ENCODE measurements at places on chromosomes 2 and 18.

DNA sequence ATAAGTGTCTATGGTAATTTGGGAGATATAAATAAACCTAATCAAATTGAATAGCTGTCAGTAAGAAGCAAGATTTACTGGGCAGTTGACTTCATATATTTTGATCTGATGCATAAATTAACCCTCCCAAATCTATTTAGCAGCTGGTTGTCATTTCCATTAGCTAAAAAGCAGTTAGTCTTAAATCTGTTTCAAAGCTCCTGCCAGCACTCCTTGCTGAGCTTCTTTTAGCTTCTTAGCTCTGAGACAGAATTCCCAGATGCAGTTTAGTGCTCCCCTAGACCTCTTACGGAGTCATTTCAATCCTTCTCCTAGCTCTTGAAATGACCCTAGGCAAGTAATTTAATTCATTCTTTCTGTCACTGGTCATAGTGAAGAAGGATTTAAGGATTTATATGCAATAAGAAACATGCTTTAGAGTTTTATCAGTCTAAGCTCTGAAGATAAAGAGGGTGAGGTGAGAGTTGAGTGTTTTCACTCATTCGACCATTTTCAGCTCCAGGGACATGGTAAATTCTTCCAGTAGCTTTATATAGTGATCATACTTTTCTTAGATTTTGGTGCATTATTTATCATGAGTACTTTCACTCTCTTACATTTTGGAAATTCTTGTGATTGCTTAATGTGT, 98.9 kb downstream of the PHLPP1 start:
- no peak for ATAC-seq
- no peak overlapping the region for H3K27ac ChIP-seq
- H3K4me3 ChIP-seq, result no peak overlapping the region
- H3K4me1 ChIP-seq, result no peaks in the 10 kb centered on the region
- H3K36me3 ChIP-seq, result no peaks in the 10 kb centered on the region
- no peaks in the 10 kb centered on the region for H3K27me3 ChIP-seq

GRCh38 chr2:68156419-68156818, 1.3 kb upstream of the PNO1 start:
- peak overlapping the region; percentile 74 for H3K4me3 ChIP-seq
- H3K4me1 ChIP-seq, result peaks cover 12% of the 10 kb centered on the region
- peak overlapping the region; percentile 86 for H3K27ac ChIP-seq
- H3K36me3 ChIP-seq, result no peaks in the 10 kb centered on the region

- H3K27ac ChIP-seq, result peak overlapping the region; percentile 89
- peak overlapping the region; percentile 74 for H3K4me3 ChIP-seq
- H3K27me3 ChIP-seq, result no peaks in the 10 kb centered on the region
- H3K4me1 ChIP-seq, result peaks cover 7% of the 10 kb centered on the region
- ATAC-seq, result peak; percentile 83
Observed at GRCh38 chr18:80033181-80034067, 810 bp upstream of the RBFA start.

DNA sequence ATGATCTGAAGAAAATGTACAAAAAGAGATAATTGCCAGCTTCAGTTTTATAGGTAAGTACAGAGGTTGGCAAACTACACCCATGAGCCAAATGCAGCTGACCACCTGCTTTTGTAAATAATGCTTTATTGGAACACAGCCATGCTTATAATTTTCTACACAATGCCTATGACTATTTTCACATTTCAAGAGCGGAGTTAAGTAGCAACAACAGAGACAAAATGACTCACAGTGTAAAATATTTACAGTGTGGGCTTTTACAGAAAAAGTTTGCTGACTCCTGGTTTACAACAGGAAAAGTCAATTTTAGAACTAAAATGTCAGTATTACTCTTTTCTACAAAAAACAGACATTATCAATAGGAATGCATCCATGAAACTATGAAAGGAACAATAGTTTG, 26.0 kb downstream of the CWC22 start:
- H3K36me3 ChIP-seq, result peaks cover 3% of the 10 kb centered on the region
- no peaks in the 10 kb centered on the region for H3K27me3 ChIP-seq
- H3K4me3 ChIP-seq, result no peak overlapping the region
- no peak for ATAC-seq
- no peak overlapping the region for H3K27ac ChIP-seq

- H3K27ac ChIP-seq, result no peak overlapping the region
- H3K4me1 ChIP-seq, result no peaks in the 10 kb centered on the region
- no peaks in the 10 kb centered on the region for H3K36me3 ChIP-seq
- H3K4me3 ChIP-seq, result no peak overlapping the region
- no peaks in the 10 kb centered on the region for H3K27me3 ChIP-seq
Observed at GRCh38 chr18:73728657-73729056, 419.0 kb downstream of the FBXO15 start.

- no peak overlapping the region for H3K4me3 ChIP-seq
- H3K27ac ChIP-seq, result no peak overlapping the region
- no peak for ATAC-seq
- H3K27me3 ChIP-seq, result no peaks in the 10 kb centered on the region
- H3K36me3 ChIP-seq, result peaks cover 11% of the 10 kb centered on the region
- peaks cover 6% of the 10 kb centered on the region for H3K4me1 ChIP-seq
Observed at GRCh38 chr2:189676471-189676870, 2.0 kb downstream of the ANKAR start.

DNA sequence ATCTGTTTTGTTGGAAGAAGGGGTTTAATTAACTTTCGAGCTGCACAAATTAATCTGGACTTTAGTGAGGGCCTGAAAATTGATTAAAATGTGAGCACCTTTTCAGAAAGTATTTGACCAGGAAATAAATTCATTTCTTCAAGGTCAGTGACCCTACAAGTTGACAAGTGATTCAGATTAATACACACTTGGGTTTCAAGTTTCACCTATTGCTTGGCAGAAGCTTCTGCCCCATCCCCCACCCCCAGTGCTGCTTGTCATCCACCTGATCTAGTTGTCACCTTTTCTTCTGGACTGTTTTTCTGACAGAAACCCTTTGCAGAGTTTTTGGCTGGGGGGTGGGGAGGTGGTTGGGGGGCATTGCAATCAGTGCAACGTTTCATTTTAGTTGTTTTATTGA, 46.2 kb downstream of the RPRM start:
- ATAC-seq, result no peak
- no peak overlapping the region for H3K4me3 ChIP-seq
- H3K27ac ChIP-seq, result no peak overlapping the region
- no peaks in the 10 kb centered on the region for H3K4me1 ChIP-seq

DNA sequence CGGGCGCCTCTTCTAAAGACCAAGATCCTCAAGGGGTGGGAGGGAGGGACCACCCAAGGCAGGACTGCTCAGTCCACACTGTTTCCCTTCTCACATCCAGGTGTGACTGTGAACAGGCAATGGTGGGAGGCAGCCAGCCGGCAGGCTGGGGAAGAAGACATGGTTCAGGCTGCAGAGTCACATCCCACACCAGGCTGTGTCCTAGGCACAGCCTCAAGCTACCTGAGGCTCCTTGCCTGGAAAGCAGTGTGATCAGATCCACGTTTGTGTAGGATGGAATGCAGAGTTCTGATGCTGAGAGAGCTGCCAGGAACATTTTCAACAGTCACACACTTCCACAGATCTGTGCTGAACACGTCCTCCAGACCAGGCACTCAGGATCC, 16.4 kb downstream of the SLC66A2 start:
- no peaks in the 10 kb centered on the region for H3K4me1 ChIP-seq
- no peaks in the 10 kb centered on the region for H3K27me3 ChIP-seq
- no peak overlapping the region for H3K4me3 ChIP-seq
- ATAC-seq, result no peak
- H3K36me3 ChIP-seq, result peaks cover 60% of the 10 kb centered on the region
- H3K27ac ChIP-seq, result no peak overlapping the region

GRCh38 chr2:136058262-136058661, 59.7 kb downstream of the CXCR4 start:
- H3K4me1 ChIP-seq, result no peaks in the 10 kb centered on the region
- ATAC-seq, result no peak
- H3K27me3 ChIP-seq, result no peaks in the 10 kb centered on the region
- H3K4me3 ChIP-seq, result no peak overlapping the region
- no peak overlapping the region for H3K27ac ChIP-seq
- no peaks in the 10 kb centered on the region for H3K36me3 ChIP-seq

- H3K4me1 ChIP-seq, result peaks cover 3% of the 10 kb centered on the region
- no peaks in the 10 kb centered on the region for H3K27me3 ChIP-seq
- no peaks in the 10 kb centered on the region for H3K36me3 ChIP-seq
- H3K4me3 ChIP-seq, result no peak overlapping the region
Observed at GRCh38 chr18:44568986-44569385, 111.7 kb upstream of the SETBP1 start.

DNA sequence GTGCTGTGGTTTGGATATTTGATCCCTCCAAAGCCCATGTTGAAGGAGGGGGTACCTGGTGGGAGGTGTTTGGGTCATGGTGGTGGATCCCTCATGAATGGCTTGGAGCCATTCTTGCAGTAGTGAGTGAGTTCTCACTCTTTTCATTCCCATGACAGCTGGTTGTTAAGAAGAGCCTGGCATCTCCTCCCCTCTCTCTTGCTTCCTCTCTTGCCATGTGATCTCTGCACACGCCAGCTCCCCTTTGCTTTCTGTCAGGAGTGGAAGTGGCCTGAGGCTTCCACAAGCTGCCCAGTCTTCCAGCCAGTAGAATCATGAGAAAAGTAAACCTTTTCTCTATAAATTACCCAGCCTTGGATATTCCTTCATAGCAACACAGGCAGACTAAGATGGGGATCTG, 8.6 kb downstream of the ADD2 start:
- no peaks in the 10 kb centered on the region for H3K36me3 ChIP-seq
- H3K27ac ChIP-seq, result no peak overlapping the region
- no peak for ATAC-seq
- H3K27me3 ChIP-seq, result peaks cover 44% of the 10 kb centered on the region
- no peaks in the 10 kb centered on the region for H3K4me1 ChIP-seq
- no peak overlapping the region for H3K4me3 ChIP-seq

DNA sequence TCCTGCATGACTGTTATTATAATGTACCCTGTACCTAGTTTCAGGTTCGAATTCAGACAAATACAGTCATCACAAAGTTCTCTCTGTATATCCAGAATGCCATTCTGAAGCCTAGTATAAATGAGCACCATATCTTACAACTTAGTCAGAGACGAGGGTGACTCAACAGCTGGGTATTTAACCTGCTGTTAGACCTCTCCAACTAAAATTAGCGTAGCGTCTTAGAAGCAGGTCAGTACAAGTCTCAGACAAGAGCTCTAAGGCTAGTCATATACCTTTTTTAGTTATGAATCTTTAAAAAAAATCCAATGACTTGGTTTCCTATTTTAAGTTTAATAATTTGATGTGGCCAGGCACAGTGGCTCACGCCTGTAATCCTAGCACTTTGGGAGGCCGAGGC, 74.1 kb downstream of the CABYR start:
- no peak overlapping the region for H3K4me3 ChIP-seq

DNA sequence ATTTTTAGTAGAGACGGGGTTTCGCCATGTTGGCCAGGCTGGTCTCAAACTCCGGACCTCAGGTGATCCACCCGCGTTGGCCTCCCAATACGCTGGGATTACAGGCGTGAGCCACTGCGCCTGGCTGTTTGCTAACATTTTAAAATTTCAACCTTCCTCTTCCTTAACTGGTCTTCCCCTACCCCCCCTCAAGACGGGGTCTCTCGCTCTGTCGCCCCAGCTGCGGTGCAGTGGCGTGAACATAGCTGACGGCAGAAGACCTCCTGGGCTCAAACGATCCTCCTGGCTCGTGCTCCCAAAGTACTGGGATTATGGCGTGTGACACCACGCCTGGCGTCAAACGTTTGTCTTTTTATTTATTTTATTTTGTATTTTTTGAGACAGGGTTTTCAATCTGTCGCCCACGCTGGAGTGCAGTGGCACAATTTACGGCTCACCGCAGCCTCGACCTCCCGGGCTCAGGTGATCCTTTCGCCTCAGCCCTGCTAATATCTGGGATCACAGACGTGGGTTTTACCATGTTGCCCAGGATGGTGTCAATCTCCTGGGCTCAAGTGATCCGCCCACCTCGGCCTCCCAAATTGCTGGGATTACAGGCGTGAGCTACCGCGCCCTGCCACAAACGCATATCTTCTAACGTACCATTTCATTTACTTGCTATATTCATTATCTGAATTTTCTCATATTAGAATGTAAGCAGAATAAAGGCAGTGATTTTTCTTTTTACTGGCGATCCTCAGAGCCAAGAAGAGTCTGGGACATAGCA, 984 bp upstream of the MSH2 start:
- H3K4me1 ChIP-seq, result peaks cover 6% of the 10 kb centered on the region
- no peaks in the 10 kb centered on the region for H3K36me3 ChIP-seq
- no peak overlapping the region for H3K27ac ChIP-seq
- peak overlapping the region; percentile 94 for H3K4me3 ChIP-seq
- no peak for ATAC-seq
- H3K27me3 ChIP-seq, result no peaks in the 10 kb centered on the region

DNA sequence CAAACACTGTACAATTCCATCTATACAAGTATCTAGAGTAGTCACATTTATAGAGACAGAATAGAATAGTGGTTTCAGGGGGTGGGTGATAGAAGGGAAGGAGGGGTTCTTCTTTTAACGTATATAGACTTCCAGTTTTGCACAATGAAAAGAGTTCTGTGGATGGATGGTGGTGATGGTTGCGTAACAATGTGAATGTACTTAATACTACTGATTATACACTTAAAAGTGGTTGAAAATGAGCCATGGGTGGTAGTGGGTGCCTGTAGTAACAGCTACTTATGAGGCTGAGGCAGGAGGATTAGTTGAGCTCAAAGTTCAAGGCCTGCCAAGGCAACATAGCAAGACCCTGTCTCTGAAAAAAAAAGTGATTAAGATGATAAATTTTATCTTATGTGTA, 85.8 kb downstream of the SETBP1 start:
- no peak for ATAC-seq
- no peak overlapping the region for H3K4me3 ChIP-seq
- peaks cover 82% of the 10 kb centered on the region for H3K4me1 ChIP-seq
- peak overlapping the region; percentile 63 for H3K27ac ChIP-seq

DNA sequence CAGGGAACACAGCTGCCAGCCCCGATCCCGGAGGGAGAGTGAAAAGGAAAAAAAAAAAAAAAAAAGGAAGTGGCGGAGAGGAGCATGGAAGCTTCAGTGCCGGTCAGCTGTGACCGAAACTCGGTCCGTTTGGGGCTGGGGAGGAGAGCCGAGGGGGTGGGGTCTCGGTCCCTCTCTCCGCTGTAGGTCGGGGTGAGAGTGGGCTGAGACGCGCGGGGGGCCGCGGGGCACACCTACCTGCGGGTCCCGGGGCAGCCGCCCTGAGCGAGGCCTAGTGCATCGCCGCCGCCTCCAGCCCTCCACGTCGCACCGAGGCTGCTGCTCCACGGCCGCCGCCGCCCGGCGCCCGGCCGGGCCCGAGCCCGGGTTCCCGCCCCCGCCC, 536 bp downstream of the VPS54 start:
- H3K4me3 ChIP-seq, result peak overlapping the region; percentile 86
- peaks cover 58% of the 10 kb centered on the region for H3K4me1 ChIP-seq
- no peaks in the 10 kb centered on the region for H3K36me3 ChIP-seq
- peak overlapping the region; percentile 99 for H3K27ac ChIP-seq
- ATAC-seq, result peak; percentile 74
- no peaks in the 10 kb centered on the region for H3K27me3 ChIP-seq

DNA sequence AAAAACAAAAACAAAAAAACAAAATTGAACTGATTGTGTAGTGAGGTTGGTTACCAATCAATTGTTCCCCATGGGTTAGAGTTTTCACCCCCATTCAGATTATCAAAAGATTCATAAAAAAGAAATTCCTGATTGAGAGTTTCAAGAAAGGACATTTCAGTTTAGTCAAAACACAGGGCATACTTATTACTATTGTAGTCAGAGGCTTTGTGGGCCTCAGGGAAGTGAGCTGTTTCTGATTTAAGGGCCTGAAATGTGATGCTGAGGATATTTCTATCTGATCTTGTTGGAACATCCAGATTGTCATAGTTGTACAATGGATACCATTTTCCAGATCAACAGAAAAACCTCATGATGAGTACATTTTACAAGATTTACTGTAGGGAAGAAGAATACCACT, 368.1 kb upstream of the NETO1 start:
- no peak for ATAC-seq
- no peaks in the 10 kb centered on the region for H3K27me3 ChIP-seq
- H3K27ac ChIP-seq, result no peak overlapping the region
- H3K36me3 ChIP-seq, result no peaks in the 10 kb centered on the region
- H3K4me1 ChIP-seq, result no peaks in the 10 kb centered on the region

All from gastroesophageal sphincter (tissue), 4 donors.